ENCODE measurements at places on chromosomes 5 and 9.

DNA sequence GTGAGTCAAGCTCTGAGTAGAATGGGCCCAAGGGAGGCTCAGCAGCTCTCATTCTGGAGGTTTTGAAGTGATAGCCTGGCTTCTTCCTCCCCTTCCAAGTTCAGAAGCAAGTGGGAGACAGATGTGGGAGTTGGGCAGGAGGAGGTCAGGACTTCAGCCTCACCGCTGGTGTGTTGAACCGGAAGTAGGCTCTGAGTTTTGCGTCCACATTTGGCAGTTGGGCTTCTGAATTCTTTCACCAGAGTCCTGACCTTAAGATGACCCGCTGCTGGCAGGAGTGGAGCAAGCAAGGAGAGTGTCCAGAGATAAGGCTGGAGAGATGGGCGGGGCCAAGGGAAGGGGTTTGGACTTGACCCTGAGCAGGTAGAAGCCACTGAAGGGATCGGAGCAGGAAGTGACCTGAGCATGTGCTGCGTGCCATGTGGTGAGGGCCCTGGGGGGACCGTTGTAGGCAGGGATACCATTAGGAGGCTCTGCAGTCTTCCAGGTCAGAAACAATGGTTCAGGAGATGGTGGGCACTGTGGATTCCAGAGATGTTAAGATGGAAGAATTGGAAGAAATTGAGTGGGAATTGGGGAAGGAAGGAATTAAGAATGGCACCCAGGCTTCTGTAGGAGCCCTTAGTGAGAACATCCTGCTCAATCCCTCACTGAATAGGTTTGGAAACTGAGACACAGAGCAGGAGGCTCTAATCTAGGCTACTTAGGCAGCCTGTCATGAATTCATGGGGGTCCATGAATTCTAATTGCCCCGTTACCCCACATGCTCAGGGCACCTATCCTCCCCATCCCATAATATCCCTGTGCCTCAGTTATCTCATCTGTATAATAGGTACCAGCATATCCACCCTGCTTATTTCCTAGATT lies 25.9 kb downstream of the GALNT12 start:
- DNase-seq = no peak

- no peak for DNase-seq
Measured at GRCh38 chr5:143752165-143752850, 59.7 kb upstream of the HMHB1 start.

DNA sequence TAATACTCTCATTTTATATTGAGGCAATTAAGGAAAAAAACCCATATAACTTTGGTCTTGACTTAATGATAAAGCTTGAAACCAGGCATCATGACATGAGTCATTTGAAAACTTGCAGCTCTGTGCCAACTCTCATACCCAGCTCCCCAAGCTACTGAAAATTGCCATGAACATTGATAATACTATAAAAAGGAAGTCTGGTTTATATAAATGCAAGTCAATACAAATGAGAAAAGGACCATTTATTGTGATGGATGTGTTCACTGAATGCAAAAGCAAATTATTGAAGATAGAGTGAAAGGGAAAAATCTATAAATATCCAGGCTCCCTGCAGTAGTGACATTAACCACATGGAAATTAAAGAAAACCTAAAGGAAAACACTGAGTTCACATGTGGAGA lies 116.3 kb downstream of the DEPDC1B start:
- DNase-seq = no peak

DNA sequence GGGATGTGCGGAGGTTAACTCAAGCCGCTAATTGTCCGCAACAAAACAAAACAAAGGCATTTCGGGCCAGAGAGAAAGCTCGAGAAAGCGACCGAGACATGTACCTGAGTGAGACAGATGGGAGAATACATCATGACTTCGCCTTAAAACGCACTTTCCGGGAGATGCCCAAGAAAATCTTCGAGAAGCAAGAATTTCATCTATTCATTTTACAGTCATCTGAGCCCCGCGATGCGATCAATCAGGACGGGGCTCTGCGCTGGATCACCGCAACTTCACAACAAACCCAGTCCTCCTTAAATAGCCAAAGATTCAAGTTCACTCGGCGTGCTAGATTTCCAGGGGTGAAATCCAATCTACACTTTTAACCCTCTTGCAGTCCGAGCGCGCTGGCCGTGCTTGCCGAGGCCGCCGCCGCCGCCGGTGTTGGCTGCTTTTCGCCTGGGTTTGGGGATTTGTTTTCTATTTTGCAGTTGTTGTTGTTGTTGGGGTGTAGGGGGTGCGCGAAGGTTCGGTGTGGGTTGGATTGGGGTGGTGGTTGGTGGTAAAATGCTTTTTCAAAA lies 482 bp downstream of the NFIB start:
- DNase-seq = no peak

- peak; percentile 89 for DNase-seq
Measured at GRCh38 chr9:36100532-36100931, 36.0 kb upstream of the GLIPR2 start.

- DNase-seq = no peak
Measured at GRCh38 chr5:134637116-134637721, 4.6 kb upstream of the SAR1B start.

- DNase-seq = no peak
Measured at GRCh38 chr5:3698412-3698811, 102.8 kb downstream of the IRX1 start.

- DNase-seq = no peak
Measured at GRCh38 chr5:4215143-4215542, 619.5 kb downstream of the IRX1 start.

GRCh38 chr5:165029099-165029870 lies 1523.9 kb downstream of the MAT2B start:
- no peak for DNase-seq

DNA sequence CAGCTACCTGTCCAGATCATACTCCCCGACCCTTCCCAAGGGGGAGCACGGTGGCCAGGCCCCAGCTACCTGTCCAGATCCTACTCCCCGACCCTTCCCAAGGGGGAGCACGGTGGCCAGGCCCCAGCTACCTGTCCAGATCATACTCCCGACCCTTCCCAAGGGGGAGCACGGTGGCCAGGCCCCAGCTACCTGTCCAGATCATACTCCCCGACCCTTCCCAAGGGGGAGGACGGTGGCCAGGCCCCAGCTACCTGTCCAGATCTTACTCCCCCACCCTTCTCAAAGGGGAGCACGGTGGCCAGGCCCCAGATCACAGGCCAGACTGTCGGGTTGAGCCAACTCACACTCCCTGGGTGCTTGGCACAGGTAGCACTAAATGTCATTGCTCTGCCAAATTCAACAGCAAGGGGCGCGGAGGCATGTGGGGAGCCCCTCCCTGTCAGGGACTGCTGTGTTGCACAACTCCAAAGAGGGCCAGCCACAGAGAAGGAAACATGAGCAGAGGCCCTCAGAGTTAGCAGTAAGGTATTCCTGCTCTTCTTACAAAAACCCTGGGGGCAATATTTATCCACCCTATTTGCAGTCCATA lies 136.9 kb downstream of the OLFM1 start:
- DNase-seq = no peak

DNA sequence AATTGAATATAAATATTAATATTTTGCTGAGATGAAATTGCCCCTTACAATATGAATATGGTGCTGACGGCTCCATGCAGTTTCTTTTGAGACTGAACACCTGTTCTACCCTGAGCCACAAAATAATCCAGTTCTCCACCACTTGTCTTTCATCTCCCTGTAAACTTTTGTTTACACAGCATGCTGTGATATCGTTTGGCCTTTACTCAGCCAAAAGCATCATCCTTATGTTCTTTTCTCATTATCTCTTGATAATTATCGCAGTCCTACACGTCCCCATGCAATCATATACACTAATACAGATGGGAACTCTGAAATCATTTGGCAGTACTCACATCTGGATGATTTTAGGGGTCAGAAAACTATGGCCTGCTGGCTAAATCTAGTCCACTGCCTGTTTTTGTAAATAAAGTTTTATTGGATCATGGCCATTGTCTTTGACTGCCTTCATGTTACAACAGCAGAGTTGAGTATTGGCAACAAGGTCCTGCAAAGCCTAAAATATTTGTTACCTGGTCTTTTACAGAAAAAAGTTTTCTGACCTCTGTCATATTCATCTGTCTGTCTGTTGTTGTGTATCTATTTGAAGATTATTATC lies 53.3 kb downstream of the AOPEP start:
- DNase-seq = no peak

GRCh38 chr5:57442080-57442839 lies 40.4 kb downstream of the ACTBL2 start:
- peak; percentile 98 for DNase-seq

GRCh38 chr9:106621313-106622163 lies 241.4 kb upstream of the ZNF462 start:
- DNase-seq = no peak

DNA sequence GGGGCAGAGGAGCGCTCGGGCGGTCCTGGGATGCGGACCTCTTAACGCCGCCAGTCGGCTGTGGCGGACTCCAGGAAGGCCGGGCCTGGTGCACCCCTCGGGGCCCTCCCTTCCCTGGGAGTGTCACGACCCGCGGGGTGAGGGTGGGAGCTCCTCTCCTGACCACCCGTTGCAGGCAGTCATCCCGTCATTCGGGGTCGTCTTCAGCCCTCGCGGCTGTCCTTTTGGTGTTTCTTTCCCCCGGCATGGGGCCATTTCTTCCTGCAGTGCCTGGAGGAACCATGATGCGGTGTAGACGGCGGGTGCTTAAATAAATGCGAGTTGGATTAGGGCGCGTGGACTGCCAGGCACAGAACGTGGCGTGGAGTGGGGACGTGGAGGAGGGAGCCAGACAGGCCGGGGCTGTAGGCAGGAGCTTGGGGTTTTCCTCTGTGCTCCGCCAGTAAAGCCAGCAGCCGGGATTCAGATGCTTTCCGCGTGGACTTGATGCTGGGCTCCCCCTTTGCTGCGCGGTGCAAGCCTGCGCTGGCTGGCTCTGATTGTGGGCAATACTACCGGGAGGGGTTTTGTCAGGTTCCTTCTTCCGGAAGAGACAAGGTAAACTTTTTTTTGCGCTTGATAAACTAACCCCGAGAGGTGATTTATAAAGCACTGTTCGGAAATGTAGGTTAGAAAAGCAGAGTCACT lies 868 bp downstream of the KDM4C start:
- peak; percentile 20 for DNase-seq

GRCh38 chr5:178423431-178423830 lies 166.8 kb downstream of the COL23A1 start:
- DNase-seq = no peak

DNA sequence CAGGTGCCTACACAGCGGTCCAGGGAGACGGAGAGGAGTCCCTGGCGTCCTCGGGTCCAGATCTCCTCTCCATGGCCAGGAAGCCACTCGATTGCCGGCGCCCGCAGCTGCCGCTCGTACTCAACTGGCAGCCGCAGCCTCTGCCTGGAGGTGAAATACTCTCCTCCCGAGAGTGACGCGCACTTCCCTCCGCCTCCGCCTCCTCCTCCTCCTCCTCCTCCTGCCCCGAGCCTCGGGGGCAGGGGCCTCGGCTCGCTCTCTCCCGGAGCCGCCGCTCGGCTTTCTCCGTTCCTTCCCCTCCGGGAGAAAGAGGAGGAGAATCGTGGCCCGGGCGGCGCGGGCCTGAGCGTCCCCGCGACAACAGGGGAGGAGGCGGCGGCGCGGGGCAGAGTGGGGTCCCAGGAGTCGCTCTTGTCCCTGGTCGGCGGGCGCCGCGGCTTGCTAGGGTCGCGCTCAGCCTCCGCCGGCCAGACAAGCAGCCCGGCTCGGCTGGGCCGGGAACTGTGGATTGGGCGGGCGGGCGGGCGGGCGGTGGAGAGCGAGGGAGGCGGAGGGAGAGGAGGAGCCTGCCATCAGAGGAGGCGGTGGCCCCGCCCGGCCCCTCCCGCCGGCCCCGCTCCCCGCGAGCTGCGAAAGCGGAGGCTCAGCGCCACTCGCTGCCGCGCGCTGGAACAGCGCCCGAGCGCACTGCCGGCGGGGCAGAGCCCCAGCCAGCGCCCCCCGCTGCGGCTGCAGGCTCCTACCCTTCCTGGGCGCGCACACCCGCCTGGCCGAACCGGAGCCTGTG lies at the start of gene CEMIP2:
Gene CEMIP2, minus strand, starts transcription at position 126 of the 787 bp plus-strand sequence. CDS start 18,140 bp downstream, outside the sequence.
- DNase-seq = peak; percentile 85

DNA sequence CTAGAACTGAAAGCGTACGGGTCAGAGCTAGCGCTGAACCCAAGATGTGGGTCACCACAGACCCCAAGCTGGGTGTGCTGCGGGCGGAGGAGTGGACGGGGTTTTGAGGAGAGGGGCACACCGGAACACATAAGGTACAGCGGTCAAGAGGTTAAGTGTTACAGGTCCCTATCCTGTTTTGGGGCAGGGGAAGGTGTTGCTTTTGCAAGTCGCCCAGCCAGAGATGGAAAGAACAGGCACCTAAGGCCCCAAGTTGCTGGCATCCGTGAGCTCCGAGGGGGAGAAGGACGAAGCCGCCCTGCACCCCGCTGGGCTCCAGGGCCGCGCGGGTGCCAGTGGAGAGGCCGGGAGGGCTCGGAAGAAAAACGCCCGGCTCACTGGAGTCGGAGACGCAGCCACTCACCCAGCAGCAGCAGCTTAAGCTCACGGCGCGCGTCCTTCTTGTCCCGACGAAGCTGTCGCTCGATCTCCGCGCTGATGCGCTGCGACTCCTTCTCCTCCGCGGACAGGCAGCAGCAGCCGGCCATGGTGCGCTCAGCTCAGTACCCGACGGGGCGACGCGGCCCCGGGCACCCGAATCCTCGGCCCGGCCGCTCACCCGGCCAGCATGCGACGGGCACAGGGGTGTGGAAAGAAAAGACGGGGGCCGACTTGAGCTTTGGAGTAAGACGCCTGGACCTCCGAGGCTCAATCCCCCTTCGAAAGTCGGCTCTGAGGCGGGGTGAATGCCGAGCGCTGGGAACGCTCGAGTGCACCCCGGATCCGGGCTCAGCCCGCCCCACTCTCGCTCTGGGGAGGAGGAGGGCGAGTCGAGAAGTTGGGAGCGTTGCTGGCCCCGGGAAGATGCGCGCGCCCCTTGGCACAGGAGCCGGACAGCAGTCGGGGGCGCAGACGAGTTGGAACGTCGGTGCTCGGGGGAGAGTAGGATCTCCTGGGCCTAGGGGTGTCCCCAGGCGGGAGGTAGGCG lies 572 bp downstream of the GNA14 start:
- no peak for DNase-seq

- no peak for DNase-seq
Measured at GRCh38 chr5:38445374-38446028, 110.9 kb downstream of the LIFR start.

DNA sequence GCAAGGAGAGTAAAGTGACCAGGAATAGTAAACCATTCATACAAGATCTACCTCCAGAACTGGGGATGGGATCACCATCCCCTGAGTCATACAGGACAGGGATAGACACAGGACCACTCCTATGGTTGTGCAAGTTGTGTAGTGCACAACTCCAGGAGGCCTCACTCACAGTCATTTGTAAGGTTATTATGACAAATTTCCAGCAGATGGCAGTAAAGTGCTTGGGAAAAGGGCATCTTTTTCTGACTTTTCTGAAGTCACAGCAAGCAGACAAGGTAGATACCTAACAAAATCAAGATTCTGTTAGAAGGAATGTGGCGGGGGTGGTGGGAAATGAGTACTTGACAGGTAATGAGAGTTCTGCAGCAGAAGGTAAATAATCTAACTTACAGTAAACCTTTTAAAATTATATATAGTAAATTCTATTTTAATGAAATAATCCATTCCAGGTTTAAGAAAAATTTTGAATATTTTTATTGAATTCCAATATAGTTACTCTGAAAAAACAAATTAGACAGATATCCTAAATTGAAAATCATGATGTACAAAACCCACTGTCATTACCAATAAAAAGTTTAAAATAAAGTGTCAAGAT lies 16.7 kb upstream of the KIF27 start:
- peak; percentile 32 for DNase-seq
